Lung microvascular endothelial cell (primary cell): ENCODE measurements at places on chromosomes 1 and 21. TPM values are rescaled to one million over a fixed set of nuclear protein-coding genes. Genes with fewer than 3 reads are reported as not detected.

SDC3 gene
- 20.9 and 42.9 TPM in 2 replicates for total RNA-seq

OR10Z1 gene
- not detected in 2 replicates for total RNA-seq

S100A2 gene
- 0.79 and 1.7 TPM in 2 replicates for total RNA-seq

AIM2 gene
- total RNA-seq = not detected in 2 replicates
